Activated CD8-positive, alpha-beta T cell treated with anti-CD3 and anti-CD28 coated beads for 36 hours (primary cell): ENCODE measurements at places on chromosomes 5 and 9. TPM values are rescaled to one million over a fixed set of nuclear protein-coding genes. Genes with fewer than 3 reads are reported as not detected.

The BRINP1 gene
- total RNA-seq: not detected

The SFXN1 gene
- 476 TPM for total RNA-seq

The FBLL1 gene
- total RNA-seq: not detected

The PCDHA4 gene
- not detected for total RNA-seq

The IFNK gene
- total RNA-seq: not detected
